Anterior cingulate cortex (tissue), 58 donors: ENCODE measurements at places on chromosomes 16 and 17.

- no peak for DNase-seq
These were observed 22.3 kb upstream of the SMPD3 start for GRCh38 chr16:68470461-68471150.

- DNase-seq = peak; percentile 63
These were observed 3.5 kb upstream of the PKMYT1 start for GRCh38 chr16:2983706-2984136.

GRCh38 chr17:69468207-69468606, 53.7 kb downstream of the MAP2K6 start:
- DNase-seq = no peak

GRCh38 chr16:11687601-11688519, 19.6 kb downstream of the SNN start:
- no peak for DNase-seq

DNA sequence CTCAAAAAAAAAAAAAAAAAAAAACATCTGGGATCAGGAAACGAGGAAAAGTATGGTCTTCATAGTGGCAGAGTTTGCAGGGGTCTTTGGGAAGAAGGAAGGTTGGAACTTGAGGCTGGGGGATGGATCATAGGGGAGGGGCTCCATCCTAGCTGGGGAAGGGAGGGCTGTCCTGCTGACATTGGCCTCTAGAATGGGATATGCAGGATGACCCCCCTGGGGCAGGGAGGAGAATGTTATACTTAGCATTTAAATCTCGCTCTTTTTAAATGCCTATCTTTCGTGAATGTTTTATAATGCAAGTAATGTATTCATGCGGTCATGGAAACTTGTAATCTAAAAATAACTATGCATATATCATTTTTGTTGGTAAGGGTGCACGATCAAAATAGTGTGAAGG, 33.2 kb downstream of the TMEM235 start:
- no peak for DNase-seq

- no peak for DNase-seq
These were observed 12.2 kb downstream of the FBXO31 start for GRCh38 chr16:87371261-87371866.

- peak; percentile 35 for DNase-seq
These were observed 84.9 kb downstream of the HS3ST2 start for GRCh38 chr16:22898874-22899348.

DNA sequence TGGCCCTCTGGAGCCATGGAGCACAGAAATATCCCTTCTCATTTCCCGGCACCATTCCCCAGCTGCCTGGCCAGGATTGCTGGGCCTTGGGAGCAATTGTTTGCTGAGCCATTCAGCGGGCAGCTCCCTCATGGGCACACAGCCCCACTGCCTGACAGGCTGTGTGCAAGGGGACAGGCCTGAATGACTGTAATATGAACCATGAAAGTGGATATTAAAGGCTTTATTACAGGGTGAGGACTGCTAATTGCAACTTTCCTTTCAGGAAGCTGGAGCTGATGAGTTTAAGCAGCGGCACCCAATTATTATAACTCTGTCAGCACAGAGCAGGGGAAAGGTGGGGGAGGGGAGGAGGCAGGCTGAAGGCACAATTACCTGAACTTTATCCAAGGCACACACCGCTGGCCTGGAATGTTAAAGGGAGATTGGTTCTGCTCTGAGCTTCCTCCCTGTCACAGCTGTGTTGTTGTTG, 159.8 kb upstream of the SDK2 start:
- no peak for DNase-seq
